ENCODE measurements at places on chromosomes 7 and 10.

DNA sequence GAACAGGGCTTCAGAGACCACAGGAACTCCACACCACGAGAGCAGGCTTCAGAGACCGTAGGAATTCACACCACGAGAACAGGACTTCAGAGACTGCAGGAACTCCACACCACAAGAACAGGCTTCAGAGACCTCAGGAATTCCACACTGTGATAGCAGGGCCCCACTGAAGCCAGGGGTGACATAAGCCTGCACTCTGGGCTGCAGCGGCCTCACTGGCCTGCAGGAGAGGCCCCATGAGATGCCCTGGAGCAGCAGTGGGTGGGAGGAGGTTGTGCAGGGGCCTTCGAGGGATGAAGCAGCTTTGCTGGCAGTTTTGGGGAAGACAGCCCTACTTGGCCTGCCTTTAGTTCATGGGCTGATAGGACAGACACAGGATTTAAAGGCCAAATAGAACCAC lies 614.7 kb downstream of the PTPRN2 start:
- no peak for DNase-seq

- no peak for DNase-seq
Observed at GRCh38 chr7:105875505-105875904, 894 bp downstream of the ATXN7L1 start.

DNA sequence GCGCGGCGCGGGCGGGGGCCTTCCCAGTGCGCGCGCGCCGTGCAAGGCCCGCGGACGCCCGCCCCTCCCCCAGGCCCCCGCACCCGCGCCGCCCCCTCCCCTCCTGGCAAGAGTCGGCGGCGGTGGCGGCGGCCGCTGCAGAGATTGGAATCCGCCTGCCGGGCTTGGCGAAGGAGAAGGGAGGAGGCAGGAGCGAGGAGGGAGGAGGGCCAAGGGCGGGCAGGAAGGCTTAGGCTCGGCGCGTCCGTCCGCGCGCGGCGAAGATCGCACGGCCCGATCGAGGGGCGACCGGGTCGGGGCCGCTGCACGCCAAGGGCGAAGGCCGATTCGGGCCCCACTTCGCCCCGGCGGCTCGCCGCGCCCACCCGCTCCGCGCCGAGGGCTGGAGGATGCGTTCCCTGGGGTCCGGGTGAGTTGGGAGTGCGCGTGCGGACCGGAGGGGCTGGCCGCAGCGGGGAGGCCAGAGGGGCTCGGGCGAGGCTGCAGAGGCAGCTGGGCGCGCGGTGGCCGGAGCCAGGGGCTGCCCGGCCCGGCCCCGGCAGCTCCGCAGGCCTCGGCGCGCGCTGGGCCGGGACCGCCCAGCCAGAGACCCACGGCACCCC lies at the start of gene BMPR1A:
BMPR1A (plus strand) TSS at position 109 of the 602 bp plus-strand sequence. CDS start 119,400 bp downstream, outside the sequence.
- no peak for DNase-seq

GRCh38 chr7:46315891-46316290 lies 394.8 kb upstream of the IGFBP3 start:
- no peak for DNase-seq

DNA sequence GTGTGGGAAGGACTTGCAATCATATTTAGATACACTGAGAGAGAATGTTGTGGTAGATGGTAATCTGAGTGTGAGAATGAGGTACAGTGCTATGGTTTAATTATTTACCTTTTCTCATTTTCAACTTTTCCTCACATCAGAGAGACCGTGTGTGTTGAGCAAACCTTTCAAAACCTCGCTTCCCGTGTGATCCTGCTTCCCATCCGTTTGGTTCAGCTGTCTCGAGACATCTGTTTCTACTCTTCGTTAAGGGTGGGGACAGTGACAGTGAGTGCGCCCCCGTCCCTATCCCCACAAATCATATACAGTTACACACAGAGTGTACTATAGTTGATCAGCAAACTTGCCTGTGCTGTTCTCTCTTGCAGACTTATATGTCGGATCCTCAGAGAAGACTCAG lies 33.0 kb upstream of the NOBOX start:
- DNase-seq: no peak

DNA sequence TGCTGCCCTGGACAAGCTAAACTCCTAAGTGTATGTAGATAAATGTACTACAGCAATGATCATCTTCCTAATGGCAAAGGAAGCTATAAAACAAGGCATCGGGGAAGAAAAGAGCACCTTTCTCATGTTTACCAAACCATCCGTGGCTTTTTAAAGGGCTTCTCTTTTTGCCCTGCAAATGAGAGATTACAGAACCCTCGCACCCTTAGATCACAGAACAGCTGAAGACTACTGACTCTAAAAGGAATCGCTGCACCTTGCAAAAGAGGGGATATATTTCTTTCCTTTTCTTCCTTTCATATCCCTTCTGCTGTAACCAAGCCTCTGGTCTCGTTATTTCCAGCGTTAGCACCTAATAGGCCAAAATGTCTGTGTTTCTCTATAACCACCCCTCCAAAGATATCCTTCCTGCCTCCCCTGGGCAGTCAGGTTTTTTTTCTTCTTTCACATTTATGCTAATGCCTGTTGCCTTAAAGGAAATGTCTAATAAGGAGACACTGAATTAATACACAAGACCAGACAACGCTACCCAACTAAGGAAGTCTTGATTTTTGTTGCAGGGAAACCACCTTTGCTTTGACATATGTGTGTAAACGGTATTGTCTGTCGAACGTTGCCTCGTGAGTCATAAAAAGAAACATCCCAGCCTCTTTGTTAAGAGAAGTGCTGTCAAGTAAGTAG lies 10.5 kb downstream of the ST8SIA6 start:
- DNase-seq: no peak

GRCh38 chr7:7642081-7642480 lies 1.5 kb downstream of the UMAD1 start:
- no peak for DNase-seq

DNA sequence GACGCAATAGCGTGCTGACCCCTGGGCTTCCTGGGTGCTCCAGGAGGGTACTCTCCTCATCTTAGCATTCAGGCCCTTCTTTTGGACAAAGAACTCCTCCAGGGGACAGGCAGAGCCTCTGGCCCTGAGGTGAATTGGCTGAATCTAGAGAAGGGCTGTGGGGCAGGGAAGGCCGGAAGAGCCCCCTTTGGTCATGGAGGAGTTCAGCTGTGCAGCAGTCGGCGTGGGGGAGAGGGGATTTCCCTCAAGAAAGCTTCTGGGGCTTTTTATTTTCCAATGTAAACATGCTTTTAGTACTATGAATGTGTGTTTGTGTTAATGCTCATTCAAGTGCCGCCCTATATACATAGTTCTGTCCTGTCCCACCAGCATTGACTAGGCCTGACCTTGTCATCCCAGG lies 38.8 kb downstream of the FIGNL1 start:
- DNase-seq: no peak

DNA sequence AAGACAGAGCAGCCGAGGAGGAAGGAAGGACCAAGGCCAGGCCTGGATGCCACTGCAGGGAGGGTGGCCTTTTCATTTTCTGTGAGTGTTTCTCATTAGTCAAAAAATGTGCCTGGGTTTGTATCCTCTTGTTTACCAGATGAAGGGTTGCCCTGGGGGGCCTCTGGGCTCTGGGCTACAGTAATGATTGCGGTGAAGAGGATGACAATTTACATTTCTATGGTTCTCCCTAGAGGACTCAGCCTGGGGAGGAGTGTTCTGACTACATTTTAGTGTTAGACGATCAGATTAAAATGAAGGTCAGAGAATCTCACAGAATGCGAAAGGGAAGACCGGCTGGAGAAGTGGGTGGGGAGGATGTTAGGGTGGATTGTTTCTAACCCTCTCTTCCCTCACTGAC lies 108.0 kb upstream of the KMT2C start:
- no peak for DNase-seq

- DNase-seq: no peak
Observed at GRCh38 chr10:69467928-69468750, 16.9 kb downstream of the TSPAN15 start.

DNA sequence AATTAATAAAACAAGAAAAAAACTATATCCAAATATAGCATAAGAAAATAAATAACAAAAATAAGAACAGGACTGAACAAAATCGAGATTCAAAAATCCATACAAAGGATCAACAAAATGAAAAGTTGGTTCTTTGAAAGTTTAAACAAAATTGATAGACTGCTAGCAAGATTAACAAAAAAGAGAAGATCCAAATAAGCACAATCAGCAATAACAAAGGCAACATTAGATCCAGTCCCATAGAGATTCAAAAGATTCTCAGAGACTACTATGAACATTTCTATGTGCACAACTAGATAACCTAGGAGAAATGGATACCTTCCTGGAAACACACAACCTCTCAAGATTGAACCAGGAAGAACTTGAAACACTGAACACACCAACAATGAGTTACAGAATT lies 534.6 kb downstream of the PCDH15 start:
- DNase-seq: no peak

GRCh38 chr7:108204281-108204796 lies 74.2 kb upstream of the LAMB4 start:
- no peak for DNase-seq

DNA sequence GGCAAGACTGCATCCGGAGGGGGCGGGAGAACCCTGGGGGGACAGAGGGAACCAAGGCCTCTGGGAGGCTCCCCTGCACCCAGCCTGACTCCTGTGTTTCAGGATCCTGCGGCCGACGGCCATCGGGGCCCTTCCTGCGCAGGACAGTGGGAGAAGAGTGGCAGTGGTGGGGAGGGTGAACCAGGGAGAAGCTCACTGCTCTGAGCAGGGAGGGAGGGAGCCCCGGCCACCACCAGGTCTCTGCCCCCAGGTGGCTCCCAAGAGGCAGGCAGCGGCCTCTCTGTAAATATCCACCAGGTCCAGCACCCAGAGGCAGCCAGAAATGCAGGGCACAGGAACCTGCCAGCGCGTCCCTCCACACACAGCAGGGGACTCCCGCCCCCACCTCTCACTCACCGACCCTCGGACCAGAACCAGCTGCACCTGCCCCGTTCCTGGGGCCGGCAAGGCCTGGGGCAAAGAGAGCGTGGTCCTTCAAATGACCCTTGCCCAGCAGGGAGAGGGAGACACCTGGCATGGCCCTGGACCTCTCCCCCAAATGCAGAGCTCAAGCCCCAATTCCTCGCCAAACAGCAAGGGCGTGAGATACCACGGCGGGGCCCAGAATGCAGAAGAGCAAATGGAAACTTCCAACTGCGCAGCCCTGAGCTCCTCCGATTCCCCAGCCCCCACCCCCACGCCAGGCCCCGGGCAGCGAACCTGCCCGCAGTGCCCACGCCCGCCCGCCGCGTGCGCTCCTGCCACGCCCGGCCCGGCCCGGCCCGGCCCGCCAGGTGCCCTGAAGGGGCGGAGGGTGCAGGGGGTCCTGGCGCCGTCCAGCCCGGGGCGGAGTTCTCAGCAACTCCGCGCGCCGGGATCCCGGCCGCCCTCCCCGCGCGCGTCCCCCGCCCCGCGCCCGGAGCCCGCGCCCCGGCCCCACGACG lies 805 bp downstream of the RASGEF1A start:
- no peak for DNase-seq

GRCh38 chr7:133670250-133670649 lies 417.4 kb downstream of the EXOC4 start:
- DNase-seq: no peak

GRCh38 chr7:90238583-90238982 lies 6.4 kb upstream of the CFAP69 start:
- no peak for DNase-seq

GRCh38 chr7:142611566-142612236 lies 137.6 kb upstream of the PRSS1 start:
- no peak for DNase-seq

- DNase-seq: no peak
Observed at GRCh38 chr10:97910661-97911060, 61.0 kb downstream of the GOLGA7B start.

DNA sequence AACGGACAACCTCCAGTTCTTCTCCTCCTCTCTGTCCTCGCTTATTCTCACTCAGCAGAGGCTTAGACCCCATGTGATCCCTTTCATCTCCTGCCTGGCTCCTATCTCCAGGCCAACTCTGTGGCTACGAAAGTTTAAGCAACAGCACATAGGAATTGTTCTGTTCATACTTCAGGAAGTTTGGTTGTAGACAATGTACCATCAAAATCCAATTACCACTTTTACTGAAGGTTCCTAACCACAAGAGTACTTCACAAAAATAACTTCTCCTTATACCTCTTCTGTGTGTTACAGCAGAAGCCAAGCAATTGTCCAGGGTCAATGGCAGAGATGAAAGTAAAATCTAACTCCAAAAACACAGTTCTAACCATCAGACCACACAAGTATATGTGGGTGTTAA lies 80.0 kb downstream of the SLC25A13 start:
- no peak for DNase-seq

- DNase-seq: no peak
Observed at GRCh38 chr10:29064680-29065079, 224.2 kb upstream of the LYZL1 start.

- no peak for DNase-seq
Observed at GRCh38 chr7:90736316-90736715, 140.2 kb downstream of the CDK14 start.

DNA sequence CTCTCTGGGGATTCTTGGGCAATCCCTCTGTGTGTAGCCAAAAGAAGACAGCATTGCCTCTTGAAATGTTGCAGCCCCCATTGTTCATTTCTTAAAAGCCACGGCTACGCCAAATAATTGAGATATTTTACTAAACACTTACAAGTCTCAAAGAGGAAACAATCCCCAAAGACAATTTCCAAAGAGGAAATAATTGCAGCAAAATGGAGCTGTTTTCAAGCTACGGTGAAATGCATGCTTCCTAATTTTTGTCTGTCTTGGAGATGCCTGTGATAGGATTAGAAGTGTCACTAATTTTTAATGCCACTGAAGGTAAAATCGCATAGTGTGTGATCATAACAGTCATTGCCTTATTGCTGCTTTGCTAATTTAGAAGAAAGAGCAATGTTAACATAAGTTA lies 72.9 kb upstream of the NAMPT start:
- DNase-seq: no peak

DNA sequence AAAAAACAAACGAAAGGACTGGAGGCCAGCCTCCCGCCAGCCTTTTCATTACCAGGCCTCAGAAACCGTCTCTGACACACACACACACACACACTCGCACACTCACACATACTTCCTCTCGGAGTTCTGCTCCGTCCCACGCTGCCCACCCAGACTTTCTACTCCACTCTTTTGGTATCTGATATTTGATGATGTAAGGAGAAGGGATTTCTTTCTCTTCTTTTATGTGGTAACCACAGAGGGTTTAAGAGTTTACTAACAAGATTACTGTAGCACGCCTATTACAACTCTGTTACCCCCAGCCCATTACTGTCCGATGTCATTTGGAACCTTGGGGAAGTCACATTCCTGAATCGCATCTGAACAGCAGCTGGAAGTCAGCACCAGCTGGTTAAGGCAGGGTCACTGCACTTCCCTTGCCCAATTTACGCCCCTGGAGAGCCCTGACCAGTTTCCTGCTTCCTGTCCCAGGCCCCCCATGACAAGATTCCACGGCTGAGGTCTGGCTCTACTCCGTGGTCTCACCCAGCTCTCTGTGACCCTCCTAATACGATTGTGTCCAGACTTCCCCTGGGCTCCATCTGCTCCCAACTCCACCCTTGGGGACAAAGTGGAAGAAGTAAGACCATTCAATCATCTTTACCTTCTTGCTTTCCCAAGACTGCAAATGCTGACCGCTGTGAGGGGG lies 1.1 kb downstream of the DENND2A start:
- DNase-seq: no peak

DNA sequence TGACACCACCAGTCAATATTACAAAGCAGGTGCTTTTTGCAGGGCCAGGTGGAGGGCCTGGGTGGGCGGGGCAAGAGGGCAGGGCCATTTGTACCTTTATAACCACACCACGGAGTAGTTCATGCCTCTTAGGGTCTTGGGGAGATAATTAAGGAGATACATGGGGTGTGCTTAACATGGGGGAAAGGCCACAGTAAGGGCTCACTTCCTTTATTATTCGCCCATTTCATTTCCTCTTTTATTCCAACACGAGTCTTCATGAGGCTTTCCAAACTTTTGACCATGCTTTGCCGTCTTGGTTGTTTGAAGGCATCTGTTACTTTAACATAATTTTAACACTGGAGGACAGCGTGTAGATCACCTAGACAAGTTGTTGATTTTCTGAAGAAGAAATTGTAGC lies 33.3 kb upstream of the LYZL2 start:
- no peak for DNase-seq
